ENCODE measurements at places on chromosomes 2 and 18.

DNA sequence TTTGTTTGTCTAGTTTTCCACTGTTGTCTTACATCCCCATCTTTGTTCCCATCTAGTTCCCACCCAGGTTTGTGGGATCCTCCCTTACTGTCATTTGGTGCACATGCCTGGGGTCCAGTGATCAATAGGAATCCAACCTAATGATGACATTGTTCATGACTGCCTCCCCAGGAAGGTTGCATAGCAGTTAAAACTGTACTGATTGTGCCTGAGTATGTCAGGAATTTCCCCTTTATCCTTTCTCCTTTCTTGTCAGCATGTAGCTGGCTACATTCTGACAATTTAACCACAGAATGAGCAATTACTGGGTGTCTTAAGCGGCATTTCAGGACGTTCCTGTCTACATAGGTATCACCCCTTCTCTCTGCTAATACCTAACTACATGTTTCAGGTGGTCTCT is 653.0 kb downstream of the CNTNAP5 start:
- DNase-seq, result peak; percentile 1

DNA sequence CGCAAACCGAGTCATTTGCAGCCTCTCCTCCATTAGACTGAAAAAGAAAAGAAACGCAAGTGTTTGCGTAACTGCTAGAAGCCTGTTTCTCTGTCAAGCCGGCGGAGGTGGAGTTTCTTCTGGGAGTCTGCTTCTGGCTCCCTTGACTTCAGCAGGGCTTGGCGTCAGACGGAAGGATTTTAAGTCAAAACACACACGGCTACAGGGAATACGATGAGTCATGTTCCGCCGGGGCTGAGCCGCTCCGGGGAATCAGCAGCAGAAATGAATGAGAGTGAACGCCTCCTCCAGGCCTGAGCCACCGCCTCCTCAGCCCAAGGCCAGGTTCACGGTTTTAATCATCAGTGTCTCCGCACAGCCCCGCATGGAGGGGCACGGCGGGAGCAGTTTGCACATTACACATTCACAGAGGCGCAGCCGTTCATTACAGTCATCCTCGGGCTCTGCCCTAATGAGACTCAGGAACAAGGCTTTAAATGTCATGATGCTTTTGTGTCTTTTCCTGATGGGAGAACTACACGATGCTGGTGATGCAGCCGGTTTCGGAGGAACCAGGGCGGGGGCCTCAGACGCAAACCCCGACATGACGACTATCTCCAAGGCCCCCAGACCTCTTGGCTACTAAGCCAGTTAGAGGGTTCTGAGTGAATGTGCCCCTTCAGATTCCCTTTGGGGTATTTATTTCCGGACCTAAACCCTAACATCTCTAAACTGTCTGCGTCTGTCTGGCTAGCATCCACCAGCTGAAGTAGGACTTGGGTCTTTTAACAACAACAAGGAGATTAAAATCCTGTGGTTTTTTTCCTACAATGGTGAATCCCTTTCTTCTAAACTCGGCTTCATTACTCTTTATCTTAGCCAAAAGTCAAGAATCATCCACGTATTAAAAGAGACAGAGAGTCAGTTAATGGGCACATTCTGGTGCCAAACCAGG is 11.1 kb upstream of the SCG2 start:
- DNase-seq, result peak; percentile 98

GRCh38 chr2:24439280-24439970 is 51.6 kb upstream of the NCOA1 start:
- no peak for DNase-seq

GRCh38 chr2:230335461-230335863 is 8.5 kb downstream of the SP140L start:
- DNase-seq, result no peak

GRCh38 chr2:132550946-132551345 is 119.1 kb downstream of the LYPD1 start:
- DNase-seq, result no peak

DNA sequence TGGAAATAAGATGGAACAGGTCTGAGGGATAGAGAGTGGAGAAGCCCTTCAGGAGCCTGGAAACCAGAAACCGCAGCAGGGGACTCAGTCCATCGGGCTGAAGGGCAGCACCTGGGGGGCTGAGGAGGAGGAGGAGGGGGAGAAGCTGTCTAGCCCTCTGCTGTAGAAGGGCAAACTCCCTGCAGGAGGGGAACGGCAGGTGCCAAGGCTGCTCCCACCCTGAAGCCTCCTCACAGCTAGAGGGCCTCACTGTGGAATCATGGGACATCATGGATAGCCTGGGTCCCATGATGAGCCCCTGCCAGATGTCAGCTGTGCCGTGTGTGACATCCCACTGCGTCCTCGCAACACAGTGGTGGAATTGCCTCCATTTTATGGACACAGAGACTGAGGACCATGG is 435 bp downstream of the MYO7B start:
- DNase-seq, result no peak

GRCh38 chr2:208265371-208265800 is 669 bp upstream of the PIKFYVE start:
- peak; percentile 55 for DNase-seq

DNA sequence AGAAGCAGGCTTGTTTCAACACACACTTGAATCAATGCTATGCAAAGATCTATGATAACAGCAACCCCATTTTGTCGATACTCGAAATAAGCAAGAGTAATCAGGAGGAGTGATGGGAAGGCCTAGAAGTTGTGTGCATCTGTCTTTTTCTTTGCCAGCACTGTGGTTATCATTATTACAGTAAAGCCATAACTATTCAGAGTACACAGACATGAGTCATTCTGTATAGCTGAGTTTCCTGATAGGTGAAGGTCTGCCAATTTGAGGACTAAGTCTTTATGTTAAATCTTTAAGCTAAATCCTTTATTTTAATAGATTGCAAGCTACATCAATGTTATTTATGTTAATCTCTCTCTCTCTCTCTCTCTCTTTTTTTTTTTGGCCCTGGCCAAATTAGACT is 1344.4 kb upstream of the CELF4 start:
- no peak for DNase-seq

DNA sequence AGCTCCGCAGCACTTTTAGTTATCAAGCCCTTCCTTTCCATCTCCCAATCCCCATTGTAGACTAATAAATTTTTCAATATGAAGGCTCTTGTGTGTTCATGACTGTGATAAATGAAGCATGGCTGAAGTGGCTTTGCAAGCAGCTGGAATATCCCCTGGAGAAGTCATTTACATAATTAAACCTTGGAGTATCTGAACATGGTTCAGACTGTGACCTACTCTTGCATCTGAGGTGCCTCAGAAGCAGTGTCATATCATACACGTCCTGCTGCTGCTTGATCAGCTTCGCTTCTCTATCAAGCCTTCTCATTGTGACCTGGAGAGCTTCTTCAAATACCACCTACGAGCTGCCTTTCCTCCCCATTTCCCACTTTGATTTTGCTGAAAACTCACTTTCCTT is 48.4 kb upstream of the ZNF397 start:
- no peak for DNase-seq

DNA sequence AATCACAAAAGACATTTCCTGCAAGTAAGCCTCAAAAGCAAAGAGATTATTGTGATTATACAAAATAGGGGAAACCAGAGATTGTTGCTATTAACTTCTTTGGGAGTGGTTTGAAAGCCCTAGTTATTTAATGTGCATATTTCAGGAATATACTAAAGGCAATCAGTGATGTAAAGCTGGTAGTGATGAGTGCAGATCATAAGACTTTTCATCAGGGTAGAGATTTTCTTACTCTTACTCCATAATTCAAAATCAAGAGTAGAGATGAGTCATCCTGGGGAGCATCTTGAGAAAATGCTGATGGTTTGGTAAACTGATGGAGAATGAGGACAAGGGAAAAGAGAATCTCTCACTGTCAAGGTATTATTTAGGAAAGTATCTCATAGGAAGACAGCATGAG is 309.5 kb downstream of the FBXO15 start:
- no peak for DNase-seq

DNA sequence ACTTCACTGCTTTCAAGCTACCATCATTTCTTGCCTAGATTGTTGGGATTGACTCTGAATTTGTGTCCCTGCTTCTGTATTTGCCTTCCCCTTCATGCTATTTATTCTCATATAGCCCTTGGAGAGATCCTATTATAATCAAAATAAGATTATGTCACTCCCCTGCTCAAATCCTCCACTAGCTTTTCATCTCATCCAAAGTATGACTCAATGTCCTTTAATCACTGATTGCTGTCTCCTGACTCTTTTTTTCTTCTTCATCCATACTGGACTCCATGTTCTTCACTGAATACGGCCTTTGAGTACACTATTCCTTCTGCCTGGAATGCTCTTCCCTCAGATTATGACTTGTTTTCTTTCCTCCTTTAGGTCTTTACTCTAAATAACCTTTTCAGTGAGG is 5.0 kb downstream of the RBKS start:
- peak; percentile 59 for DNase-seq

DNA sequence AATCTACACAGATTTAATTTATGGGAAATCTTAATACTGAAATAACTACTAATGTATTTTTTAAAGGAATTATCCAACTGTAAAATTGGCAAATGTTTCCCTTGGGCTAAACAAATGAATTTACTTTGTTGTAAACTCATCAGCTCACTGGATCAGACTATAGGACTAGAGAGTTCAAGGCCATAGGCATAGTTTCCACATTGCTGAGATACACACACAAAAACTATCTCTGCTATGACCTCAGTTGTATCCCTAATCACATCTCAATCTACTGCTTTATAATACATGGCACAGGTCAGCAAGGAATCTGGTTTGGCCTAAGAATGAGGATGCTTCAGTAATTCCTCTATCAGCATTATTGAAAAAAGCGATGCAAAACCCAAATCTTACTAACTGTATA is 101.1 kb upstream of the SLC39A10 start:
- DNase-seq, result no peak

- no peak for DNase-seq
Measured at GRCh38 chr2:214549946-214550345, 139.1 kb downstream of the VWC2L start.

- DNase-seq, result peak; percentile 84
Measured at GRCh38 chr2:112706170-112706664, 14.6 kb upstream of the NT5DC4 start.

DNA sequence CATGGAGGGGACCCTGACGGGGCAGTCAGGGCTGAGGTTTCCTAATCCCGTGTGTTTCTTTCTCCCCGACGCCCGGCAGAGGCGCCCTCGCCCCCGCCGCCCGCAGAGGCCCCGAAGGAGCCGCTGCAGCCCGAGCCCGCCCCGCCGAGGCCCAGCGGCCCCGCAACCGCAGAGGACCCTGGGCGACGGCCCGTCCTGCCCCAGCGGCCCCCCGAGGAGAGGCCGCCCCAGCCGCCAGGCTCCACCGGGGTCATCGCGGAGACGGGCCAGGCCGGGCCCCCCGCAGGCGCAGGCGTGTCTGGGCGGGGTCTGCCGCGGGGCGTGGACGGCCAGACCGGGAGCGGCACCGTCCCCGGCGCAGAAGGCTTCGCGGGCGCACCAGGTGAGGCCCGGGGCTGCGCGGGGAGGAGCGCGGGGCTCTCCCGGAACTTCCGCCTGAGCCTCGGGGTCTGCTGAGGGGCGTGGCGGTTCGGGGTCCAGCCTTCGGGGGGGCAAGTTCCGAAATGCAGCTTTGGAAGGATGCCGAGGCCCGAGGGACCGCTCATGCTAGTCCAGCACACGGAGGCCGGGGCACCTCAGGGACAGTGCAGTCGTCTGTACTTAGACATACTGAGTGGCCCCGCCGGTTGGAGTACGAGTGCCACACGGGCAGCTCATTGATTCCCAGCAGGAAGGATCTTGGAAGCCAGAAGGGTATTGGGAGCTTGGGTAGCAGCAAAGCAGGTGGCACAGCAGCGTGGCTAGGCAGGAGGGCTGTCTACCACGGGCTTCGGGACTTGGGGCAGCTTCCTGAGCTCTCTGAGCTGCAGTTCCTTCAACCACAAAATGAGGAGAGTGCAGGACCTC is 60.1 kb downstream of the EMILIN2 start:
- DNase-seq, result peak; percentile 45

DNA sequence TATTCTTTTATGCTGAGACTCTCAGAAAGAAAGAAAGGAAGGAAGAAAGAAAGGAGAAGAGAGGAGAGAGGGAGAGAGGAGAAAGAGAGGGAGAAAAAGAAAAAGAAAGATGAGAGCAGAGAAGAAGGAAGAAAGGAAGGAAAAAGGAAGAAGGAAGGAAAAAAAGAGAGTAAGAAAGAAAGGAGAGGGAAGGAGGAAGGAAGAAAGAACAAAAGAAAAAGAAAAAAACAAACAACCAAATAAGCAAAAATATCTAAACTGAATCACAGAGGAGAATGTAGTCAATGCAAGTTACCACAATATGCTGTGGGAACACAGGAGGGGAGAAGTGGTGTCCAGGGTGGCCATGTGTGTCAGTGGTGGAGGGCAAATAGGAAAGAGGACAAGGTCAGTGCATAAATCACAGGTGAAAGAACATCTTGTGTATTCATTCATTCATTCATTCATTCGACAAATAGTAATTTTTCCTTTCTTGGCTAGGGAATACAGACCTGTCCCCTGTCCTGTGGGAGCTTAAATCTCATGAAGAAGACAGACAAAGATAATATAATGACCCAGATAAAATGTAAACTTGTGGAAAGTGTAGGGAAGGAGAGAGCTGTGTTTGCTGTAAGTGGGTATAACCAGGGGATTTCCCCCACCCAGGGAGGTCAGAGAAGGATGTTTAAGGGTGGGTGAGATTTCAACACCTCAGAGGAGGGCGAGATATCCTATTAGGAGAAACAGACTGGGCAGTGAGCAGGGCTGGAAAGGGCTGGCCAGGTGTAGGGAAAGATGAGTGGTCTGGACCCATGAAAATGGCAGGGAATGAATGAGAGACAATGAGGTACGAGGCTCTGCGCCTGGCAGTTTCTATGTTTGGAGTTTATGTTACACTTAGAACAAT is 50.7 kb downstream of the IL1R2 start:
- no peak for DNase-seq

DNA sequence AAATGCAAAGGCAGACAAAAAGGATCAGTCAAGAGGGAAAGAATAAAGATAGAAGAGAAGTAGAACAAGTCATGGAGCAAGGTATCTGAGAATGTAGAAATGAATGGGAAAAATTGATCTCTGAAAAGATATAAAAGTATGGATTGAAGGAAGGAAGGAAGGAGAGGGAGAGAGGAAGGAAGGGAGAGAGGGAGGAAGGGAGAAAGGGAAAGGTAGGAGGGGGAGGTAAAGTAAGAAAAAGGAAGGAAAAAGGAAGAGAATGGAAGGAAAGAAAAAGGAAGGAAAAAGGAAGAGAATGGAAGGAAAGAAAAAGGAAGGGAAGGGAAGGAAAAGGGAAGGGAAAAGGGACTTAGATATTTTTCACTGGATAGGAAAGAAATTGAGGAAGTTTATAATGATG is 31.5 kb upstream of the TTC21B start:
- DNase-seq, result no peak

DNA sequence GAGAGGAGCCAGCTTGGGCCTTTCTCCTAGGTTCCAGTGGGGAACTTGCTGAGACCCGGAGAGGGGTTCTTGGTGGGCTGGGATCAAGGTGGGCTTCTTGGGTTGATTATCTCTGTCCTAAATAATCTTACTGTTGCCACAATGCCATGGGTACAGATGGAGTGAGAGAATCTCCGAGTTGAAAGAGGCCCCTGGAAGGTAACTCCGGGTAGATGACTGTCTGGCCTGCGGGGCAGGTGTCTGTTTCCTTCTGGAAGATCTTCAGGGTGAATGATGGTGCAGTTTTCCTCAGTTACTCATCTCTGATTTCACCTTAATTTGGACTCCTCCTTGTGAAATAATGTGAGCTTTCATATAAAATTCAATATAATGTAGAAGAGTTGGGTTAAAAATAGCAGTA is 159.4 kb downstream of the ACTR3 start:
- DNase-seq, result no peak

GRCh38 chr18:77133835-77134496 is 1.4 kb upstream of the MBP start:
- no peak for DNase-seq

- no peak for DNase-seq
Measured at GRCh38 chr2:137535897-137536296, 428.4 kb upstream of the HNMT start.
